ENCODE measurements at places on chromosomes 5 and 9. TPM values are rescaled to one million over a fixed set of nuclear protein-coding genes. Genes with fewer than 3 reads are reported as not detected.

Gene PPP2R2B
- 4.1 TPM for total RNA-seq

DNA sequence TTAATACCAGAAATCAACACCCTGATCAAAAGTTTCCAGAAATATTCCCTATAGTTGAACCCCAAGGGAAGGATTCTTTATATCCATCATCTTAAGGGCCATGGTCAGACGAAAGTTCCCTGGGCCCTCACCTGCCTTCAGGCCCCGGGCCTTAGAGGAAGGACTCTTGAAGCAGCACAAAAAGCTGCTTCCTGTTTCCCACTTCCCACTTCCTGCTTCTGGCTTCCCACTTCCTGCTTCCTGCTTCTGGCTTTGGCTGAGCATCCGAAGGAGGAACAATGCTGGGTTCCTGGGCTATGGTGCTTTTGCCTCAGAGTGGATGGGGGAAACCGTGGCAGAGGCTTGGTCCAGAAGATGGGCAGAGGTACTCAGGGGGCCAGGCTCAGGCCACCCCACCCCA is 25.8 kb upstream of the DAP start:
- no peak for DNase-seq

DNA sequence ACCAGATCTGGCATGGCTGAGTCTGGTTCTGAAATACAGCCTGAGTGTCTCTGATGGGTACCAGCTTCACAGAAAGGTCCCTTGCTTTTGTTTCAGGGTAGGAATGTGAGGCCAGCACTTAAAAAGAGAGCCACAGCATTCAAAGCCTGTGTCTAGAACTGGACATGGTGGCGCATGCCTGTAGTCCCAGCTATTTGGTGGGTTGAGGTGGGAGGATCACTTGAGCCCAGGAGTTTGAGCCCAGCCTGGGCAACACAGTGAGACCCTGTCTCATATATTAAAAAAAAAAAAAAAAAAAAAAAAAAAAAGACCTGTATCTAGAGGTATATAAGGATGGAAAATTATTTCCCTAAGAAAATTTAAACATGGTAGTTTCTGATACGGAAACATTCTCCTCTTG is 202.3 kb downstream of the GAPVD1 start:
- no peak for DNase-seq

Gene SURF2
- total RNA-seq, result 34.3 TPM

DNA sequence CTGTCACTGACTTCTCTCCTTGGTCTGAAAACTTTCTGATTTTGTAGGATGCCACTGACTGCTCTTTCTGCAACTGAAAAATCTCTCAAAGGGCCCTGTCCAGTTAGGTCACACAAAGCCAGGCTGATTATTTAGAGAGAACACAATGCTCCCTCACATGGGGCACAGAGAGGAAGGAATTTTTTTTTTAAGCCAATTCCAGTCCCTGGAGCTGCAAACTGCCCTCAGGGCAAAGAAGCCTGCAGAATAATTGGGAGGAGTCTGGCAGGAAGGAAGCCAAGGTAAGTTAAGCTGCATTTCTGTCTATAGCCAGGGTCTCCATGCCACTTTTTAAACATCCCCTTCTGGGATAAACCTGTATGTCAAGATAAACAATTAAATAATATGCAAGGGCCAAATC is 305.5 kb downstream of the ZSWIM6 start:
- peak; percentile 53 for DNase-seq

GRCh38 chr5:54401515-54401914 is 54.0 kb upstream of the HSPB3 start:
- no peak for DNase-seq

Gene PCDHB2
- 57.8 TPM for total RNA-seq

GRCh38 chr5:168653626-168654025 is 74.5 kb upstream of the PANK3 start:
- DNase-seq, result no peak

GRCh38 chr5:176538230-176538988 is 1.2 kb upstream of the RNF44 start:
- DNase-seq, result no peak

GRCh38 chr5:175381130-175381529 is 62.9 kb downstream of the DRD1 start:
- DNase-seq, result no peak

GRCh38 chr9:106056328-106056727 is 362.0 kb downstream of the TMEM38B start:
- no peak for DNase-seq

DNA sequence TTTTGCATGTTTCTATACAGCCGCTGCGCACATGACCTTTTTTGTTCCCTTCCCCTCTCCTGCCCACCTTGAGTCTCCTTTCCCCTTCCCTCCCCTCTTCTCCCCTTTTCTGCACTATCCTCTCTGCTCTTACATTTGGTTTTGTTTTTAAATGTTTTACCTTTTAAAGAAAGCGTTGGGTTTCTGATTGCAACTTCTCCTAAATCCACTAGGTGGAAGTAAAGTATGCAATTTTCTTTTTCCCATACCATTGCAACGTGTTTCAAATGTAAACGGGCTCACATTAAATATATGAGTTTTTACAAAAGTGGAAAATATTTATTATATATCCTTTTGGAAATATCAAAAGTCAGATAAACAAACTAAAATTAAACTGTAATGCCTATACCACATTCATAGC is 500.9 kb downstream of the DIRAS2 start:
- DNase-seq, result no peak

- DNase-seq, result no peak
These were observed 205.0 kb downstream of the TENT4A start for GRCh38 chr5:6918255-6918654.

GRCh38 chr5:93721071-93721470 is 20.3 kb downstream of the POU5F2 start:
- DNase-seq, result no peak

GRCh38 chr9:38263532-38263931 is 129.0 kb upstream of the ALDH1B1 start:
- no peak for DNase-seq

DNA sequence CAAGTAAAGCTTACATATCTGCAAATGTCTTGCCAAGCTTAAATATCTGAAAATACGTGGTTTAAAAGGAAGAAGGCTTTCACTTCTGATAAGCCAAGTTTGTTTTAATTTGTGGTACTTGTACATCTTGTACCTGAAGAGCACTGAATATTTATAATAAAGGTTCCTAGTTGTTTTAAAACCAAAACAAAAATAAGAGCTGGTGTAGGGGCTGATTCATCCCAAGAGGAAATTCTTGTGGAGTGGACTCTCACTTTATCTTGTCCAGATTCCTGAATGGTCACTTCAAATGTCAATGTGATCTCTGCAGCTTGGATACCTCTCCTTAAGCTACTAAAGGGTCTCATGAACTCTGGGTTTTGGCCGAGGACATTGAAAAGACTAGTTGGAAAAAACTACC is 29.5 kb downstream of the MAMDC2 start:
- DNase-seq, result no peak

- no peak for DNase-seq
These were observed 39.6 kb downstream of the COL5A1 start for GRCh38 chr9:134681061-134681661.

- DNase-seq, result no peak
These were observed 72.9 kb downstream of the BAAT start for GRCh38 chr9:101311758-101312420.

Gene C9orf50
- 0.27 TPM for total RNA-seq

DNA sequence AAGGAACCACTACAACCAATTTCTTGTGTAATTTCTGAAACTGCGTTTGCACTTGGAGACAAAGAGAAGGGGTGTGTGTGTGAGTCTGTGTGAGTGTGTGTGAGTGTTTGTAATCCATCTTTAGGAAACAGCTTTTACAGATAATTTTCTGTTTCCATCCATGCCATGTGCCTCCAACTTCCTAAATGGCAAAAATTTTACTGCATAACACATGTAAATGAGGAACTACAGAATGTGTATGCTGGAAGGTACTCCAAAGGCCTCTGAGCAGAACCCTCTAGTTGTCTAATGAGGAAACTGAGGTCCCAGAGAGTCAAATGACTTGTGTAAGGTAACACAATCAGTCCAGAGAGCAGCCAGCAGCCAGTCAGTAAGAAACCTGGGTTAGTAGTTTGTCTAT is 20.8 kb downstream of the MAMDC2 start:
- no peak for DNase-seq

DNA sequence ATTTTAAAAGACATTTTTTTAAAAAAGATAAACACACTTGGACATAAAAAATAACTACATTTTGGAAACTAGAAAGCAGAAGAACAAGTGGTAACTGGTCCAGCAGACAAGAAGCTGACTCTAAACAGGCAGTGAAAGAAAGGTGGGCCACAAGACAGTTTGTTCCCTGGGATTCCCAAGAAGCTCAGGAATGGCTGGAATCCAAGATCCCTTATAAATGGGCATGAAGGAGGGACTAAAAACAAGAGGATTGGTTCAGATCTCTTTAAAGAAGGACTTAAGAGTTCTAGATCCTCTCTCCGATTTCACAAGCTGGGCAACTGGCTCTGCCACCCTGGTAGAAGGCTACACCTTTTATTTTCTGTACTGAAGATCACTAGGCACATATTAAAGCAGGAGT is 102.8 kb downstream of the ARL15 start:
- DNase-seq, result no peak

DNA sequence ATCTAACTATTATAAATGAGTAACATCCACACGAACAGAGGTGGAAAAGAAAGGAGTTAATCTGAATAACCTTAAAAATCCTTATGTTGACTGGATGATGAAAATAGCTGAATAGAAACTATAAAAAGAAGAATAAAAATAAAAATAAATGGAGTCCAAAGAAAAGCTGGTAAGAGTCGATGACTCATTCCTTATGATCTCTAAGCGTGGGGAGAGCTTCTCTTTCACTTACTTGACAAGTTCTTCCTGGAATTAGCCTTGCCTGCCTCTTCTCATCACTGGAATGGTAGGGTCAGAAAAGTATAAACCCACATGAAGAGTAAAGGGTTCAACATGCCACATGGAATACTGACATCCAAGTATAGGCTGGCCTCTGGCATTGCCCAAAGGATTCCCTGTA is 477.0 kb upstream of the RGMB start:
- DNase-seq, result no peak

DNA sequence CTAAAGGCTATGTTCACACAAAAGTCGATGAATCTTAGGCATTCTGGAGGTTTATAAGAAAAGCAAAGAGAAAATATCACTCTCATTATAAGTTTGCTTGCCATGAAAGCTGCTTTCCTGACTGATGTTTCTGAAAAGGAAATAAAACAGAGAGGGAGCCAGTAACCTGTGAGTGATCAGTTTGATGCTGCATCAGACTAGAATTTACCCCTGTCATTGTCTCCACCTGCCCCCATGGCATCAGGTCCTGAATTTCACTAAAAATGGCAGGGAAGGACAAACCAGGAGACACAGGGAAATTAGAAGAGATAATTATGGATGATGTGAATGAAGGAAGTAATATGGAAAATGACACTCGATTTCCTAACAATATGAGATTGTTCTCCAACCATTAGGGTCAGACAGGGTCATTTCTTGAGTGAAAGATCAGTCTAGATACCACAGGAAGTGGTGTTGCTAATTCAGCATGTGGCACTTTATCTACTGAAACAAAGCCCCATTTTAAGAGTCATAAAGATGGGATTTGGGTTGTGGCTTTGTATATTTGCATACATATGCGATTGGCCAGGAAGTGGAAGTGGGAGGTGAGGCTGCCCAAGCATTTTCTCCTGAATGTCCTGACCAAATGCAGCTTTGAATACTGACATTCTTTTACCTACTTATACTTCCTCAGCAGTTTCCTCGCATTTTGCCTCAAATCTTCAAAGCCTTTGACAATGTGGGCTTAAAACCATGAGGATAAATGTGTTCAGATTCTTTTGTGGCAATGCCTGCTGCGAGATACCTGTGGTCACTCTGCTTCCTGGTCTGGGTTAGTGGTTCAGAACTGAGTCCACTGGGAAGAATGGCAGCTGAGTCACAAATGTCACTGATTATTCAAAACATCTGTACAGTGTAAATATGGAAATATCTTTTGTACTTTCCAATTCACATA is 29.7 kb downstream of the MEGF10 start:
- DNase-seq, result no peak

GRCh38 chr5:172109749-172110148 is 78.3 kb downstream of the STK10 start:
- no peak for DNase-seq

Gene TEX48
- not detected for total RNA-seq

GRCh38 chr9:90838098-90838497 is 36.5 kb downstream of the SYK start:
- no peak for DNase-seq

- DNase-seq, result no peak
These were observed 71.3 kb downstream of the HMCN2 start for GRCh38 chr9:130336885-130337284.

GRCh38 chr5:74623748-74624408 is 16.6 kb downstream of the ENC1 start:
- no peak for DNase-seq

Gene WNT8A
- total RNA-seq, result not detected

Gene FOXE1
- total RNA-seq, result 0.09 TPM

Measured in neural crest cell (in vitro differentiated cells).